ENCODE measurements at places on chromosomes 4 and X. TPM values are rescaled to one million over a fixed set of nuclear protein-coding genes. Genes with fewer than 3 reads are reported as not detected.

DNA sequence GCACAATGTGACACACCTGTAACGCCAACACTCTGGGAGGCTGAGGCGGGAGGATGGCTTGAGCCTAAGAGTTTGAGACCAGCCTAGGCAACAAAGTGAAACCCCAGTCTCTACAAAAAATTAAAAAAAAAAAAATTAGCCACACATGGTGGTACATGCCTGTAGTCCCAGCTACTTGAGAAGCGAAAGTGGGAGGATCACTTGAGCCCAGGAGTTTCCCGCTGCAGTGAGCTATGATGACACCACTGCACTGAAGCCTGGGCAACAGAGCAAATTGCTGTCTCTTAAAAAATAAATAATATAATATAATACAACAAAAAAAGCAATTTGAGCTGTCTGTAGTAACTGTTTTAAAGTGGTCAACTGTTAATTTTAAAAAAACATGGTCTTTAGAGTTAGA, 13.2 kb downstream of the SPOCK3 start:
- no peak for DNase-seq

DNA sequence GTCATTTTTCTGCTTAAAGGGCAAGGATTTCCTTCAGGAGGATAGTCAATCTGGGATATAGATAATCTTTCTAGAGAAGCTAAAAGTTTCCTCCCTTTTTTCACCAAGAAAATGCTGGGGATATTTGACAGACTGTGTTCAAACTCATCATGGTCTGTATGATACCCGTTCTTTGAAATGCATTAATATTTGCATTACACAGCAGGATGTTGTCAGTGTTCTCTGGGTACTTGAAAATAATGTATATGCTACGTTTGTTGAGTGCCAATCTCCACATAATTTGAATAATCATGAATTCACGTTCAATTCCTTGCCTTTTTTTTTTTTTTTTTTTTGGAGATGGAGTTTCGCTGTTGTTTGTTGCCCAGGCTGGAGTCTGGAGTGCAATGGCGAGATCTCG, 18.0 kb upstream of the BMPR1B start:
- DNase-seq: no peak

DNA sequence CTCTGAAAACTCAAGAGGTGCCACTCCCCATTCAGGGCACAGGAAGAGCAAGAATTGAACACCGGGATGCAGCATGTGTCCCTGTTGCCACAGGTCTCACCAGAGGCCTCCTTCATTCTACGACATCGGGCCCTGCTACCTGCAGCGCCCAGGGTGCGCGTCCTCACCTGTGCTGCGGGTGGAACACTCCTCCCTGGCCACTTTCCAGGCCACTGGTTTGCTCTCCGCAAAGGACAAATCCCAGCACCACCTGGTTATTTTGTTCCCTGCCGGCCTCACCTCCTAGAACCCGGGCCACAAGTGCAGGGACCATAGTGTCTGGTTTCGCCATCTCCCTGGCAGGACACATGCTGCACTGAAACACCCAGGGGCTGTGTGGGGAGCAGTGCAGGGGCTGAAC, 14.3 kb upstream of the FAM3A start:
- no peak for DNase-seq

TCEAL3 gene
- 10.0 TPM for total RNA-seq

Data from neural crest cell (in vitro differentiated cells).